Daoy (cell line): ENCODE measurements at places on chromosomes 2 and 18. TPM values are rescaled to one million over a fixed set of nuclear protein-coding genes. Genes with fewer than 3 reads are reported as not detected.

GRCh38 chr2:121897335-121897970 is 142.0 kb downstream of the TSN start:
- DNase-seq, result peak; percentile 65

- no peak for DNase-seq
These were observed 22.0 kb downstream of the MYL12B start for GRCh38 chr18:3283908-3284307.

- DNase-seq, result peak; percentile 42
These were observed 839 bp upstream of the GPR148 start for GRCh38 chr2:130728007-130728454.

ANKRD30B gene
- total RNA-seq, result 0.23 TPM in 1 of 2 replicates, not detected in the other

ZAP70 gene
- total RNA-seq, result 0.33 and 0.46 TPM in 2 replicates

C2orf72 gene
- 0.57 and 0.86 TPM in 2 replicates for total RNA-seq

POU3F3 gene
- total RNA-seq, result 5.8 and 6.5 TPM in 2 replicates

DNA sequence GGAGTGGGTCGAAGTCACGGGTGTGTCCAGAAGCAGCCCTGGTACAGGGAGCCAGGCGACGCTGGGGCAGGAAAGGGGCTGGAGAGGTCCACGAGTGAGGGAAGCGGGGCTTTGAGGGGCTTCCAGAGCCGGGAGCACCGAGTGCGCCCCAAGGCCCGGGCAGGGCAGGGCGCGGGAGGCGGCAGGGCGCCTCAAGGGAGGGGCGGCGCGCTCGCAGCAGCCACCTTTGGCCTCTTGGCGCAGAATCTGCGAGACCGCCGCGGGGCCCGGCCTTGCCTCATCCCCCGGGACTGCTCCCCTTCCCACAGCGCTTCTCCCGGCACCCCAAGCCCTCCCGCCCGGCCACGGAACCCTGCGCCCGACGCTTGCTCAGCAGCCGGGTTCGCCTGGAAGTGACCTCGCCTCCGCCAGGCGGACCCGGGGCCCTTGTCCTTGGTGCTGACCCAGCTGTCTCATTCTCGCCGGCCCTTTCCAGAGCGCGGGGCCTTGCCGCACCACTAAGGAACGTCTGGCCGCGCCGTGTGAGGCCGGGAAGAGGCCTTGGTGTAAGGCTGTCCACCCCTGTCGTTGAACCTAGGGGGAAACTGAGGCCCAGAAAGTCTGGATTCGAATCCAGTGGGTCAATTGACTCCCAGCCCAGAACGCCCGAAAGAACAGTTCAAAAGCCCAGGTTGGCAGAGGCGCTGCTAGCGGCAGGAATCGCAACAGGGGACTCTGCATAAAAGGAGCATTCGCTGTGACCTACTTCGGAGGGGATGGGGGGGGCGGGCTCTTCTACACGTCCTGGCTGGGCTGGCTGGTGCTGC is 584 bp upstream of the DNER start:
- DNase-seq, result peak; percentile 57

FAM237A gene
- total RNA-seq, result not detected in 2 replicates

ST6GAL2 gene
- total RNA-seq, result 13.0 and 21.9 TPM in 2 replicates

HTR2B gene
- not detected in 2 replicates for total RNA-seq

DNA sequence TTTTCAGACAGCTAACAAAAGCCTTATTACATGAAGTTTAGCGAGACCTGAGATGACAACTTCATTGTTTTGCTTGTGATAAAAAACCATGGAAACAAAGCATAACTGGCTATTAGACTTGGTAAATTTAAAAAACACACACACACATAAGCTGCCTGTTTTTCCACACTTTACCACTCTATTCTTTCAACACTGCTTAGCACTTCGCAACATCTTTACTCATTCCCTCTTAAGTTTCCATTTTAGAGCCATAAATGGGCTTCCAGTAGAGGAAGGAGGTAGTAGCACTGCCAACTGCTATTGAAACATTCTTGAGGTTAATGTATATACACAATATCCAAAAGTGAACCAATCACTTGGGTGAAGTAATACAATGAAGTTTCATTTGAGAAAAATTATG is 54.1 kb downstream of the BAZ2B start:
- DNase-seq, result no peak

- DNase-seq, result no peak
These were observed 44.3 kb upstream of the FBXO11 start for GRCh38 chr2:47950340-47951301.

- no peak for DNase-seq
These were observed 142.3 kb downstream of the ACOXL start for GRCh38 chr2:110874453-110875383.

GRCh38 chr2:85441864-85442263 is 23.4 kb downstream of the SH2D6 start:
- no peak for DNase-seq

RAB6C gene
- not detected in 2 replicates for total RNA-seq

DNA sequence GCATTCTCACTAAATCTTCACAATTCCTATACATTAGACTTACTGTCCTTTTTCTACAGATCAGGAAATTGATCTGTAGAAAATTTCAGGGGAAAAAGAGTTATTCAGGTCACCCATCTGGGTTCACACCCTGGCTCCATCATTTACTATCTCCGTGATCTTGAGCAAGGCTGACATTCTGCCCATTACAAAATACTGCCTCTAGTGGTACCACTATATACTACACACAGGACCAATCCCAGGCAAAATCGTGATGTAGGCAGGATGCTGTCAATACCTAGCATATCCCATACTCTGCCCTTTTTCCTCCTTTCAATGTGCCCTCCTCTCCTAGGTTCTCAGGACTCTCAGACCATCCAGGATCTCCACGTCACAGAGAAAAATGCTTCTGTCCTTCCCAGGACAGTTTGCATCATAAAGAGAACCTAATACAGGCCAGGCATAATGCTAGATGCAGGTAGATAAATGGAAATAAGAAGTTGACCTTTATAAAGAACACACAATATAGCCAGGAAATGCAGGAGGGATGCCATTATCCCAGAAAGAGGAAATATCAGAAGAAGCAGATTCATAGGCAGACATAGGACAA is 101.9 kb downstream of the CDH20 start:
- DNase-seq, result peak; percentile 6

SH3BP4 gene
- 72.1 and 98.8 TPM in 2 replicates for total RNA-seq

DNA sequence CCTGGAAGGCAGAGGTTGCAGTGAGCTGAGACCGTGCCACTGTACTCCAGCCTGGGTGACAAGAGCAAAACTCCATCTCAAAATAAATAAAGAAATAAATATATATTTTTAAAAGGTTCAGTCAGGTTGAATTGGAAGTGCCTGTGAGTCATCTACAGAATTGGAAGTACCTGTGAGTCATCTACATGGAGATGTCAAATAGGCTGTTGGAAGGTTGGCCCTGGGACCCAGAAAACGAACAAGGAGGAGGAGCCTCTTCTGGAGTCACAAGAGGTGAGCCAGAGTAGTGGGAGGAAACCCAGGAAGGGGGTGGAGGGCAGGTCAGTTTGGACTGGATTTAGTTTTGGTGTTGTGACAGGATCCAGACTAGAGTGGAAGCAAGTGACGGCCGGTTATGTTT is 15.2 kb upstream of the SCYGR1 start:
- DNase-seq, result no peak

DSG1 gene
- total RNA-seq, result not detected in 2 replicates

DNA sequence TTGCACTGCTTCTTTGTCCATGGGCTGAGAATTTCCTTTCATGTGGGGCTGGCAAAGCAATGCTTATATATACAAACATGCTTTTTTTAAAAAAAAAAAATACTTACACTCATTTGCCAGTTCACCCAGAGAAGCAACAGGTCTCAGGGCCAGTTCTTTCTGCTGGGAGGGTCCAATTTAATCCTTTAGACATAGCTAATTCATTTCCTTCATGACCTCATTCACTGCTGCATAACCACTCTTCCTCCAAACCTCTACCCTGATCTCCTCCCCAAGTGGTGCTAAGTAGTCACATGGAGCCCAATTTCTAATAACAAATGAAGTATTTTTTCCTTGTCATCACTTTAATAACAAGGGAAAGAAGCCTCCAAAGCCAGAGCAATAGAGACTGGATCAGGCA is 17.1 kb upstream of the TMEM178A start:
- no peak for DNase-seq

ANKRD62 gene
- total RNA-seq, result not detected in 2 replicates

DNA sequence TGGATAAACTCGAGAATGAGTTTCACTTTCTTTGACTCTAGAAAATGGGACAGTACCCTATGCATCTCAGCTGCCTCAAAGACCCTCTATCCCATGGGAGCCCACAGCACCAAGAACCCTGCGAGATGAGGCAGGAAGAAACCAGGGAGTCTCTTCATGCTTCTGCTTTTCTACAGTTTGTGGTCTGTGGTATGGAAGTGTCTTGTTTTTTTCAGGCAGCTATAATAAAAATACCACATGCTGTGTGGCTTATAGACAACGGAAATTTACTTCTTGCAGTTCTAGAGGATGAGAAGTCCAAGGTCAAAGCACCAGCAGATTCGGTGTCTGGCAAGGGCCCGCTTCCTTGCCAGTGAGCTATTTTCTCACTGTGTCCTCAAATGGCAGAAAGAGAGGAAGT is 257.9 kb downstream of the SUCLG1 start:
- no peak for DNase-seq

NIF3L1 gene
- total RNA-seq, result 51.1 and 53.8 TPM in 2 replicates

MTCL1 gene
- 12.2 and 20.8 TPM in 2 replicates for total RNA-seq

- DNase-seq, result no peak
These were observed 39.5 kb downstream of the AOX1 start for GRCh38 chr2:200625282-200625681.

- peak; percentile 15 for DNase-seq
These were observed 15.4 kb downstream of the CEP68 start for GRCh38 chr2:65071499-65072180.

- no peak for DNase-seq
These were observed 341.2 kb downstream of the ZNF521 start for GRCh38 chr18:25010623-25011374.

- peak; percentile 4 for DNase-seq
These were observed 16.4 kb downstream of the CEP76 start for GRCh38 chr18:12686100-12686499.

DNA sequence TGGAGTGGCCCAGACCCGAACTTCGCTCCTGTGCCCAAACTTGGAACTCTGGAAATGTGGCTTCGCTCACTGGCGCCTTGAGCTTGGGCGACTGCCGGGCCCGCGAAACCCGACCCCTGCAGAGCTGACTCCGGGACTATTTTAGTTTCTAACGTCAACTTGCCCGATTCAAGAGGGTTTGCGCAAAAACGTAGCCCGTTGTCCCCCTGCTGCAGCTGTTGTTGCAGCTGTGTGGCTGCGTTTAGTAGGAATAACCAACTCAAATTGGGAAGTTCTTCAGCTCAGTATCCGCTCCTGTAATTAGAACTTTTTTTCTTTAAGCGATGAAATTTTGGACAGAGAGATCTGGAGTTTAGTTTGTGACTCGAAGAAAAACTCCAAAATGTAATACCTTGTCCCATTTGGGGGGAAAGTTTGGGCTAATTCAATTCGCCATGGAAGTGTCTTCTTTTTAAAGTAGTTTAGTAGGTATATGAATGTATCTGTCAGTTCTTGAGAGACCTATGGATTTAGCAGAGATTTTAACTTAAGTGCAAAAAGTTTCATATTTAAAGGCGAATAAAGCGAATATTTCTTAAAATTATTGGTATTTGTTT is 559 bp downstream of the MYL12A start:
- DNase-seq, result no peak

DNA sequence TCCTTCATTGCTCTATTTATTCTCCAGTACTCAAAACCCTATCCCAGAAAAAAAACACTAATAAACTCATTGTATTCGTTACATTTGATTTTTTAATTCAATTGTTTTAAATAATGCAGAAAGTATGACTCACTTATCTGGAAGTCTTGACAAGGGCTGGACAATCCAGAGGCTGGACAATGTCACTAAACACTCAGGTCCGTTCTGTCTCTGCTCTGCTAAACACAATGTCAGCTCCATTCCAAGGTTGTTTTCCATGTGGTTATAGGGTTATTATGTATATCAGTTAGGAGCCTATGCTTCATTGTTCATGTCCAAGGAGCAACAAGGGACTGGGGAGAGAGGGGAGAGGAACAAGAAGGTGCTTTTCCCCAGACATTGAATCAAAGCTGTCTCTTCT is 125.5 kb downstream of the IRS1 start:
- DNase-seq, result no peak

DNA sequence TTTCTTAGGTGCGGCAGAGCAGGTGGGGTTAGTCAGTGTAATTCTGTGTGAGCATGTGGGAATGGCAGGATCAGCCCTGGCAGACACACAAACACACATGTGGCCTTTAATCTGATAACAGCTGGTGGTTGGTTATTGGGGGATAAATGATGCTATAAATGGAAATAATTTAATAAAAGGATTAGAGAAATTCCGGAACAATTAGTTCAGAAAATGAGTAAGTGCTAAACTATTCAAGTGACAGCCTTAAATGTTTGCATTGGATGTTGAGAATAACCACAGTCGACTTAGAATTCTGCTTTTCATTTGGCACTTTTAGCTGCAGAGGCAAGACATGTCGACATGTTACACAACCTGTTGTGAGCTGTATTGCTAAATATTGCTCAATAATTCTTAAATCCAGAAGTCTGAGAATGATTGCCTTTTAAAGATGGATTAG is 7.2 kb downstream of the SMYD1 start:
- peak; percentile 19 for DNase-seq

- no peak for DNase-seq
These were observed 261.0 kb downstream of the ARHGAP15 start for GRCh38 chr2:143390171-143390570.

SCN3A gene
- total RNA-seq, result 0.69 and 0.98 TPM in 2 replicates

- DNase-seq, result no peak
These were observed 97.7 kb downstream of the XRCC5 start for GRCh38 chr2:216206821-216207220.

LYPD6 gene
- 6.7 and 8.5 TPM in 2 replicates for total RNA-seq

GRCh38 chr2:50225021-50225928 is 806.7 kb downstream of the NRXN1 start:
- no peak for DNase-seq

DNA sequence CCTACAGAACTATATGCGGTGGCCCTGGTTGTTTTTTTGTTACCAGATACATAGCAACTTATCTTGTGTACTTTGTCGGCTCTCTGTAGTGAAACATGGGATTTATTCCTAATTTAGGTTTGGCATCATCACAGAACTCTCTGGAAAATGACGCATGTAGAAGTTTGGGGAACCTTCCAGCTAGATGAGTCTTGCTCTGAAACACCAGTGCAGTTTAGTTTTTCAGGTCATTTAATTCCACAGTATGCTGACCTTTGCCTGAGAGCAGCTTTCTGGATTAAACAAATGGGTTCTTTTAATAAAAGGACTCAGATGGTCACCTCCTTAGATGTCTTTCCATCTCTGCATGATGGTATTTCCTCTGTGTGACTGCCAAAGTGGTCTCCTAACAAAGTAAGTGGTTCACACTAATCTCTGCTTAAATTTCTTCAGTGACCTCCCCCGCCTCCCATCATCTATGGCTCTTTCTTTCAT is 39.9 kb downstream of the MYO3B start:
- DNase-seq, result no peak

- DNase-seq, result peak; percentile 53
These were observed 15.9 kb downstream of the GTF3C3 start for GRCh38 chr2:196783431-196784094.

DNA sequence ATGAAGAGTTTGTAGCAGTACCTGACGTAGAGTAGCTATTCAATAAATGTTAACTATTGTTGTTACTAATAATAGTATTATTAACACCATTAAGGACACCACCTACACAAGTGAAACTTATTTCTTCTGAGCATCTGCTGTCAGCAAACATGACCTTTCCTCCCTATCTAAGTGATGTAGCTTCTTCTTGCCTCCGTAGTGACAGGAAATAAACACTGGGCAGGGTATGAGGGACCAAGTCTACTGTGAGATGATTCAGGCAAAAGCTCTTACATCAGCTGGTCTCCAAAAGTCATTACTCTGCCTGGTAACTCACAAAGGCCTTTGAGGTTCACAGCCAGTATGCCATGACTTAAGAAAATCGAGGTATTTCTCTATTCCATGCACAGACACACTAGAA is 750.5 kb downstream of the CPS1 start:
- no peak for DNase-seq
